ENCODE measurements at places on chromosomes 3 and 15.

DNA sequence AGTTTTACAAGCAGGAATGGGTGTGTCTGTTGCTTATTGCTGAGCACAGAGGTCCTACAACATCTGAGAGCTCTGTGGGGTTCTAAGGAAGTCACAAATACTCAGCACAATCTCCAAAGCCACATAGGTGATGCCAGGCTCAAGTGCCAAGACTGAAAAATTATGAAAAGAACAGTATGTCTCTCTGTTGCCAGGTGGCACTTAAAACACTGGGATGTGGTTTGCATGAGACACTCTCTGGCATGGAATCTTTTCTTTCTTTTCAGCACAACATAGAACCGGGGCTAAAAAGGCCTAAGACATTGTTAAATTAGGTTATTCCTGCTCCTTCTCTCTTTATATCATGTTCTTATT lies 127.3 kb upstream of the PRICKLE2 start:
- no peak for DNase-seq

DNA sequence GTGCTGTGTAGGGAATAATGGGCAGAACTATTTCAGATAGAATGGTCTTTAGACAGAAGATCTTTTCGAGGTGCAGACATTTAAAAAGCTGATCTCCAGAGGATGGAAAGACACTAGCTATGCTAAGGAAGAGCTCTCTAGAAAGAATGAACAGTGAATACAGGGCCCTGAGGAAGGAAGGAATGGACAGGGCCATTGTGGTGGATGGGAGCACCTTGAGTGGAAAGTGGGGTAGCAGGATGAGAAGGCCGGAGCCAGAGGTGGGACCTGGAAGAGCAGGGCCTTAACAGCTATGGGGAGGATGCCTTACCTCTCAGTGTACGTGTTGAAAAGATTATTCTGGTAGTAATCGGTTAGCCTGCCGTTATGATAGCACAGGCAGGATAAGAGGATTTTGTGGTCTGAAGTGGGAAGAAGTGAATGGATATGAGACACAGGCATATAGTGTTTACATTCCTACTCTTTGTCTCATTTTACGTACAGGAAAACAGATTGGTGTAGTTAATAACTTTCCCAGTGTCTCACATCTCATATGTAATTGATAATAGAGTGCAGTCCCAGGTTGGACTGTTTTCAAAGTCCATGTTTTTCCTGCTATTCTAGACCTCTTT lies 172.4 kb downstream of the KLHL25 start:
- no peak for DNase-seq

DNA sequence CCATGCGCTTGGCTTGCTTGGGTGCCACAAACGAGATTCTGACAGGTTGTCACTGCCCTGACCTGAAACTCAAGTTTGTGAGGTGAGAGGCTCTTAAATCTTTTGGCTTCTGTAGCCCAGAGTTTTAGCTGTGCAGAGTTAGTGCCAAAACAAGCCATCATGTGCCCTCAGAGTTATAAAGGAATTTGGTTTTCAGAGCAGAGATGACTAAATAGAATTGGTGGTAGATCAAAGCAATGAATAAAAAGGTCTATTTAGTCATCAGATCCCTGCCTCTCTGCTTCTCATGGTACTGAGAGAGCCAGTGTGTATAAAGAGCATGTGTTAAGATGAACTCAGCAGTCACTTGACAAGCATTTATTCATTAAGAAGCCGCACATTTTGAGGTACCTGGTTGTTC lies 207.5 kb upstream of the DPH6 start:
- no peak for DNase-seq

DNA sequence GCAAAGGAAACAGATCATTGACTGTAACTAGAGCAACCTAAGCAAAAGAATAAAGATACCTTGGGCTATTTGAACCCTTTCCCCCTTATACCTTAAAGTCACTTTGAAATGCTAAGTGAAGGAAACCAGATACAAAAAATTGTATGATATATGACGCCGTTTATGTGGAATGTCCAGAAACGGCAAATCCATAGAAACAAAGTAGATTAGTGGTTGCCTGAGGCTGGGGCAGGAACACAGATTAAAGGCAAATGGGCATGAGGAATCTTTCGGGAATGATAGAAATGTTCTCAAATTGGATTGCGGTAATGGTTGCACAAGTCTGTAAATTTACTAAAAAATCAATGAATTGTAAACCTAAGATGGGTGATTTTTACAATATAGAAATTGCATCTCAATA lies 160.1 kb upstream of the CCDC54 start:
- DNase-seq = no peak

DNA sequence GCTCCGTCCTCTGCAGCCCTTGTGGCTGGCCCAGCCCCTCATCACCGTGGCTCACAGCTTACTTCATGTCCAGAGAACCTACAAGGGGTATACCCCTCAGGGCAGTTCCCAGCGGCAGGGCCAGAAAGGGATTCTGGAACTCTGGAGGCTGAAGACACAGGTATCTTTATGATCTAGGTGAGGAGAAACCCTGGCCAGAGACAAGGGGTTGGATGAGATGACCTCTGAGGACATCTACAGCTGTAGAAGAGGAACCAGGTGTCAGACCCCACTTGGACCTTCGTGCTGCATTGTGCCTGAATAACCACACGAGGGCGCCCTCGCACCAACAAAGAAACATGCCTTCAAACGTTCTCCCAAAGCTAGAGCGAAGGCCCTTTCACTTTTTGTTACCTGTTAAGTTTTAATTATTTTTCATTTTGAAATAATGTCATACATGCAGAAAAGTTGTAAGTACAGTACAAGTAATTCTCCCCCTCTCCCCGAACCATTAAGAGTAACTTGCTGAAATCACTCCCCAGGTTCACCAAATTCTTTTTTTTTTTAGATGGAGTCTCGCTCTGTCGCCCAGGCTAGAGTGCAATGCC lies 118.7 kb upstream of the SMAD3 start:
- peak; percentile 64 for DNase-seq

DNA sequence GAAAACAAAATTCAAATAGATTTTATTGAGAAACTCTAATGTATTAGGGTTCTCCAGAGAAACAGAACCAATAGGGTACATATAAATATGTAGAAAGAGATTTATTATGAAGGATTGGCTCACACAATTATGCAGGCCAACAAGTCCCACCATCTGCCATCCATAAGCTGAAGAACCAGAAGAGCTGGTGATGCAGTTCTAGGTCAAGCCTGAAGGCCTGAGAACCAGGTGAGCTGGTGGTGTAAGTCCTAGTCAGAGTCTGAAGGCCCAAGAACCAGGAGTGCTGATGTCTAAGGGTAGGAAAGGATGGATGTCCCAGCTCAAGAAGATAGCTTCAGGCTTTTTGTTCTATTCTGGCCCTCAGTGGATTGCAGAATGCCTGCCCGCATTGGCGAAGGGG lies 2.6 kb upstream of the NFKBIZ start:
- no peak for DNase-seq

GRCh38 chr3:174358252-174358651 lies 500.9 kb upstream of the NAALADL2 start:
- no peak for DNase-seq

DNA sequence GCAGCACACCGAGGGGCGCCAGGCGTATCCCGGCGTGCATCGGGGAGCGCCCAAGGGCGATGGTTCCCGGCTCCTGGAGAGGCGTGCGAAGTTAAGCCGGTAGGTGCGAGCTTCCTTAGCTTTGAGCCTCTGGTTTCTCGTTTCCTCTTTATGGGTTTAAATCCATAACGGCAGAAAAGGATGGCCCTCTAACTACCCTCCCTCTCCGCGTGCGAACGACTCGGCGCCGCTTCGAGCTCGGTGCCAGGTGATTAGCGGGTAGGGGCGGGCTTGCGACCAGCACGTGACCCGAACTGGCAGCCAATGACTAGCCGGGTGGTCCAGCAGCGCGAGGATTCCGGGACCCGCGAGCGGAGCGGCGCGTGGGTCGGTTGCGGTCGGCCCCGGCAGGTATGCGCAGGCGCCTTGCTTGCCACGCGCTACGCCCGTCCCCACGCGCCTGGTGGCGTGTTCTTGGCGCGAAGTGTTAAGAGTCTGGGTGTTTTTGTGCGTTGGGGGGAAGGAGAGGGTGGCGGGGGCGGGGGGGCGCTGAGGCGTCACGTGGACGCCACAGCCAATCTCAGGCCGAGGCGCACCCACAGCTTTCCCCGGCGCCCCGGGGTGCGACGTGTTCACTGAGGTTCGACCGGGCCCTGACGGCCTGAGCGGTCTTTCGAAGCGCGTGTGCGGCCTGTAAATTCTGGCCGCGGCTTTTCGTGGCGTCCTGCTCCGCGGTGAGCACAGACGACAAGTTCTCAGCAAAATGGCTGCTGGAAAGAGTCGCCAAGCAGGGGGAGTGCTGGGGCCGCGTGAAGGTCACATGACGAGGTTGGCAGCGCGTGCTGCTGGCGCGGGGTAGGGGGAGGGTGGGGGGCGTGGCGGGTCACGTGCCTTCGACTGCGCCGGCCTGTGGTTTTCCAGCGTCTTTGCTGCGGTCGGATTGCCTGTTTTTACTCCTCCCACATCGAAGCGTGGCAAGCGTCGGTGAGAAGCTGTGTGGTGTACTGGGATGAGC lies 38.7 kb upstream of the MGA start:
- DNase-seq = peak; percentile 70

DNA sequence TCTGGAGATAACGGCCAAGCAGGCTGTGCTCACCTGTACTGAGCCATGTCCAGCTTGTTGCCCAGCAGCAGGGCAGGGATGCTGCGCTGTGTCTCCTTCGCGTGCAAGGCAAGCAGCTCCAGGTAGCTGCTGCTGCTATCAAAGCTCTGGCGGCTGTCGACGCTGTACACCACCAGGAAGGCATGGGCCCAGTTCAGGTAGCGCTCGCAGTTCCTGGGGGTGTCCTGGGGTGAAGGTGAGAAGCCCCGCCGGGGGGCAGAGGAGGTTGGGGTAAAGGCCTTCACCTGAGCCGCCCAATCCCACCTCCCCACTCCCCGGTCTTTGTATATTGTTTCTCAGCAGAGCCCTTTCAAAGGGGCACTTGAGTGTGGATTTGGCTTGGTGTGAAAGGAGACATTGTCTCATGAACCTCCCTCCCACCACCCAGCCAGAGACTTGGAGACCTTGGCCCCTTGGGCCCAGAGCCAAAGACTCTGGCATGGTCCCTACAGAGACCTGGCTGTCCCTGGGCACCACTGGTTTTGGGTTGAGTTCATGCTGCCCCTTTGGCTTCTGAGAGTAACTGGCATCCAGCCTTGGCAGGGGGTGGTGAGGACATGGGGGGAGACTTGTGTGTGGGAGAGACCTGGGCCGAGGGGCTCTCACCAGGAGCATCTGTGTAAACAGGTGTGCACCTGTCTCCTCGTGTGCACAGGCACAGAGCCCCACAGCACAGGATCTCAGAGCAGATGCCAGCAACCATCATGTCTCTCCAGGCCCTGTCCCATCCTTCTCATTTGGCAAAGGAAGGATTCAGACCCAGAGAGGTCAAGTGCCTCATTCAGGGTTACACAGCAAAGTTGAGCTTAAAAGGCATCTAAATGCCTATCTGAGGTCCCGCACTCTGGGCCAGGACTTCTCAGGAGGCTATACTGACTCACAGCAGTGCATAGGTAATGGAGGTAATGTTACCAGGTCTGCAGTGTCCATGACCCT lies 9.1 kb downstream of the RASL12 start:
- DNase-seq = no peak

GRCh38 chr3:171249245-171249644 lies 211.0 kb downstream of the TNIK start:
- no peak for DNase-seq

GRCh38 chr3:4993276-4994143 lies 14.3 kb downstream of the BHLHE40 start:
- DNase-seq = no peak

DNA sequence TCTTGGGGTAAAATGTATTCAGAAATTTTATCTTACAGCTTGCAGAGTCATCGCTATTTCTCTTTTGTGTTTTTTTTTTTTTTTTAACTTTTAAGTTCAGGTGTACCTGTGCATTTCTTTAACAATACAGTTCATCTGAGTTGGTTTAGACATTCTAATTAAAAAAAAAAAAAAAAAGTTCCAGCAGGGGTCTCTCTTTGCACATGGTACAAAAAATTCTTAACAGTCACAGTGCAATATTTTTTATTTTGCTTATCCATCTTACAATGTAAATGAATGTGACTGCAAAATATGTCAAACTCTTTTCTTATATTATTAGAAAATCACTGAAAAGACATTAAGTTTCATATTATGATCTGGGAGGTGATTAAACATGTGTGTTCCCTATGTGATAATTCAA lies 47.5 kb upstream of the SLC9A9 start:
- DNase-seq = no peak

DNA sequence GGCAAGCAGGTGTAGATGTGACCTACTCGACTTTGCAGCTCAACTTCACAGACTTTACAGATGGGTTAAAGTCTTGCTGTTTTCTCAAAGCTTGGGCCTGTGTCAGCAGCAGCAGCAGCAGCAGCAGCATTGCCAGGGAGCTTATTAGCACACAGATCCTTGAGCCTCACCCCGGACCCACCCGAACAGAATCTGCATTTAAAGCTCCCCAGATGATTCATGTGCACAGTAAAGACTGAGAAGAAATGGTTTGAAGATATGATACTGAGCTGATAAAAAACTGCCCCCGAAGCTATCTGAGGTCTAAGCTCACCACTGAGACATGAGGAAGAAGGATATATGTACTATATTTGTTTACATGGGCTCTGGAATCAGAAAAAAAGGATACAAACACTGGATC lies 231.7 kb downstream of the ARPP21 start:
- no peak for DNase-seq

GRCh38 chr15:87746333-87746732 lies 510.2 kb downstream of the NTRK3 start:
- DNase-seq = no peak
